ENCODE measurements at places on chromosomes 13 and 19. TPM values are rescaled to one million over a fixed set of nuclear protein-coding genes. Genes with fewer than 3 reads are reported as not detected.

DNA sequence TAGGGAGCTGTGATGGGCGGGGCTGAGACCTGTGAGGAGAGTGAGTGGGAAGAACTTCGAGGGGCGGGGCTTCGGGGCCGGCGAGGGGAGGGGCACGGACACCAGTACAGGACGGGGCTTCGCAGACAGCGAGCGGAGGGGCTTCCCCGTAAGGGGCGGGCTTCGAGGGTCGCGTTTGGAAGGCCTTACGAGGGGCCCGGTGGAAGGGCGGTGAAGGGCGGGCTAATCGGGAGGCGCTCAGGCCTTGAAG lies 4.1 kb upstream of the EMP3 start:
- DNase-seq = peak; percentile 100

DNA sequence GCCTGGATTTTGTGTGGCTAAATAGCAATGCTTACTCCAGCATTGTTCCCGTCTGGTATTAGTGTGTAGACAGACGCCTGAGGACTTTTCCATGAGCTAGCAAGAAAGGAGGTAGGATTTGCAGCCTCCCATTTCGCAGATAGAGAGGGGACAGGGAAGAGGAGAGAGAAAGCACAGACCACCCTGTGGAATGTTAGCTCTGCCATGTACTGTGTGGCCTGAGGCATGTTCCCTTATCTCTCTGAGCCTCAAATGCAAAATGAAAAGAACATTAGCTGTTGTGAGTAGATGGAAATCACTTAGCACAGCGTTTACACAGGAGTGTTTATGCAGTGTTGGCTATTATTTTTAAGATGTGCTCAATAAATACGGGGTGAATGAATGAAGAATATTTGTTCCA lies 45.5 kb downstream of the OLFM4 start:
- DNase-seq = no peak

- DNase-seq = no peak
Observed at GRCh38 chr19:39846678-39847486, 703 bp upstream of the FBL start.

DNA sequence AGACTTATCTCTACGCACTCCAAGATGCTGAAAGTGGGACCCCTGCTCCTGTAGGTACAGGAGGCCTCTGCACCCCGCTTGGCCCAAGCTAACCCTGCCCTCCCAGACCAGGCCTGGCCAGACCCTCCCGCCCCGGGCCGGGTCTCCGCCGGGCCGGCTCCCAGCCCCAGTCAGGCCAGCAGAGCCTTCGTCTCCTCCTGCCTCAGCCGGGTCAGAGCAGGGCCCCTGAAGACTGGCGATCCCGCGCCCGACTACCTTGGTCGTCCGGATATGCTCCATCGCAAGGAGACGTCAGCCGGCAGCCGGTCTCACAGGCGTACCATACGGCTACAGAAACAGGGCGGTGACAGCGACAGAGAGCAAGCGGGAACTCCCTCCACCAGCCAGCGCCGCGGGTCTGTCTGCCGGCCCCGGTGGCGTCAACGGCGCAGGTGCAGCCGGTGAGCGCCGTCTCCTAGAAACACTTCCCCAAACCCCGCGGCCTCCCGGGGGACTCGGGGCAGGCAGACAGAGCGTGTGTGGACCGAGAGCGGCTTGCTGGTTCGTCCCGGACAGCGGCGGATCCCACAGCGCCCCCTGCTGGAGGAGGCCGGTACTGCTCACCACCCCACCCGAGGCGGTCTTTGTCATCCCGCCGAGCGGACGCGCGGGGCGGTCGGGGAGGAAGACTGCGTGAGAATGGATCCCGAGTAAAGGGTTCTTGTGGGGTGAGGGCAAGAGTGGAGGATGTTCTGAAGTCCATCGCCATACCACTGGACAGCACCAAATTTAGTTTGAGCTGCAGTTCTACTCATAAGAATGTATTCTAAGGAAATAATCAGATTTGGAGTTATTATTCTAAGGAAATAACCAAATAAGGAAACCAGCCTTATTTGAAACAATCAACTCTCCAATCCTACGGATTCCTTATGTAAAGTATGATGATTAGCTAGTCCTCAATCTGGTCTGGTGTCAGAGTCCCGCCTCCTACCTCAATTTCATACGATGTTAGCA lies at the start of gene MTMR6:
MTMR6 (minus strand) TSS at position 520 of the 993 bp plus-strand sequence; CDS start at position 279, 241 bp downstream.
- DNase-seq = peak; percentile 91

DNA sequence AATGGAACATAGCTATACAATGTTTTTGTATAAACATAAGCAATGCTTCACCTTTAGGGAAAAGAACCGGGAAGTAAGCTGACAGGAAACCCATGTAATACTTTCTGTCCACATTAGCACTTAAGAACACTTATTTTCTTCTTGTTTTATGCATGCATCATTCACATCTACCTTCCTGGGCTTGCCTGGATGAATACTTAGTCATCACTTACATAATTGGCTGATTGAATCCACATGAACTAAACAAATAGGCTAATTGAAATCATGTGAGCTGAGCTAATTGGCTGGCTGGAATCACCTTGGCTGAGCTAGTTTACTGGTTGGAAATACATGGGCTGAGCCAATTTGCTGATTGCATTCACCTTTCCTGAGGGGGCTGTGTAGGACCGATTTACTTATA lies 78.8 kb downstream of the ZNF726 start:
- no peak for DNase-seq

- DNase-seq = peak; percentile 93
Observed at GRCh38 chr19:52369559-52370340, at the start of gene ZNF880. Gene ZNF880, plus strand, starts transcription at chr19:52369923. Its CDS starts 43 bp downstream, at chr19:52369966.

GRCh38 chr13:30880856-30881155 lies 25.3 kb upstream of the MEDAG start:
- no peak for DNase-seq

GRCh38 chr13:97749174-97749573 lies 204.3 kb upstream of the IPO5 start:
- DNase-seq = no peak

- no peak for DNase-seq
Observed at GRCh38 chr19:20349206-20349605, 182.2 kb downstream of the ZNF486 start.

- DNase-seq = no peak
Observed at GRCh38 chr13:22121146-22121739, 450.4 kb downstream of the FGF9 start.

GRCh38 chr13:45781553-45782326 lies 69.8 kb downstream of the SIAH3 start:
- DNase-seq = no peak

- DNase-seq = no peak
Observed at GRCh38 chr13:97387890-97388289, 46.1 kb upstream of the RAP2A start.

DNA sequence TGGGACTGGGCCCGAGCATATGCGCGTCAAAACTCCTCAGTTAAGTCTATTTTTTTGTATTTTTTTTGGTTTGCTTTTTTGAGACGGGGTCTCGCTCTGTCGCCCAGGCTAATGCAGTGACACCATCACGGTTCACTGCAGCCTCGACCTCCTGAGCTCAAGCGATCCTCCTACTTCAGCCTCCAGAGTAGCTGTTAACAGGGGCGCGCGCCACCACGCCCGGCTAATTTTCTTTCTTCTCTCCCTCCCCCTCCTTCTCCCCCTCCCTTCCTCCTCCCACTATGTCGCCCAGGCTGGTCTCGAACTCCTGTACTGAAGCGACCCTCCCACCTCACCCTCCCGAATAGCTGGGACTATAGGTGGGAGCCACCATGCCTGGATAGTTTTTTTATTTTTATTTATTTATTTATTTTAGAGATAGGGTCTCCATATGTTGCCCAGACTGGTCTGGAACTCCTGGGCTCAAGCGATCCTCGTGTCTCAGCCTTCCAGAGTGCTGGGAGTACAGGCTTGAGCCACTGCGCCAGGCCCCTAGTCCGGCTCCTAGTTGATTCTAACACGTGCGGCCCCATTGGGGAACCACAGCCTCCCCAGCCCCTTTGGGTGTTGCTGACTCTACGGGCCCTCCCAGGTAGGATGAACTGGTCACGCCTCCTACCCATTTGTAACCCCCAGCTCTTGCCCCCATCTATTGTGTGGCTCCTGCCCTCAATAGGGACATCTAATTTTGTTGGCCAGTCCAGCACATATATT lies 806 bp upstream of the ZNF837 start:
- DNase-seq = no peak

GRCh38 chr19:6087074-6087571 lies 23.2 kb downstream of the RFX2 start:
- no peak for DNase-seq

- DNase-seq = peak; percentile 19
Observed at GRCh38 chr19:52398081-52398441, 412 bp downstream of the ZNF528 start.

DNA sequence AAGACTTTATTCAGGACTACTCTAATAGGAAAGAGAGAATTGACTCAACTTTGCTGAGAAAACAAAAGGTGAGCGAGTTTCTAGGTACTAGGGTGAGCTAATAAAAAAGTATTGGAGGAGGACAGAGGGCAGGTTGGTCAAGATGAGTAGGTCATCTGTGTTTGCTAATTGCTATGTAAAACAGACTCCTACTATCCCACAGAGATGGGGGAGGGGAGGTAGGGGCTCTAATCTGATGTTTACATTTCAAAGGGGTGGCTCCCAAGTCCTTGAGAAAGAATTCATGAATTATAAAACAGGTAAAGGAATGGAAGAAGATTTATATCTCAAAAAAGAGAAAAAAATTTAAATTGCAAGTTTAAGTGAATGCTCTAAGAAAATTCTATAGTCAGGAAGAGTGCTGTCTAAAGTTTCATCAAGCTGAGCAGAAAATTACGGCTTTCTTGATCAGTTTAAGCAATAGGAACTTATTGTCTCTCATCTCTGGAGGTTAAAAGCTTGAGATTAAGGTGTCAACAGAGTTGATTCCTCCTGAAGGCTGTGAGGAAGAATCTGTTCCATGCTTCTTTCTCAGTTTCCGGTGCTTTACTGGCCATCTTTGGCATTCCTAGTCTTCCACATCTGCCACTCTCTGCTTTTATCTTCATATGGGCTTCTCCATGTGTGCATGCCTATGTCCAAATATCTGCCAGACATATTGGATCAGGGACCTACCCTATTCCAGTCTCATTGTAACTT lies 790.3 kb downstream of the SLITRK5 start:
- peak; percentile 53 for DNase-seq

DNA sequence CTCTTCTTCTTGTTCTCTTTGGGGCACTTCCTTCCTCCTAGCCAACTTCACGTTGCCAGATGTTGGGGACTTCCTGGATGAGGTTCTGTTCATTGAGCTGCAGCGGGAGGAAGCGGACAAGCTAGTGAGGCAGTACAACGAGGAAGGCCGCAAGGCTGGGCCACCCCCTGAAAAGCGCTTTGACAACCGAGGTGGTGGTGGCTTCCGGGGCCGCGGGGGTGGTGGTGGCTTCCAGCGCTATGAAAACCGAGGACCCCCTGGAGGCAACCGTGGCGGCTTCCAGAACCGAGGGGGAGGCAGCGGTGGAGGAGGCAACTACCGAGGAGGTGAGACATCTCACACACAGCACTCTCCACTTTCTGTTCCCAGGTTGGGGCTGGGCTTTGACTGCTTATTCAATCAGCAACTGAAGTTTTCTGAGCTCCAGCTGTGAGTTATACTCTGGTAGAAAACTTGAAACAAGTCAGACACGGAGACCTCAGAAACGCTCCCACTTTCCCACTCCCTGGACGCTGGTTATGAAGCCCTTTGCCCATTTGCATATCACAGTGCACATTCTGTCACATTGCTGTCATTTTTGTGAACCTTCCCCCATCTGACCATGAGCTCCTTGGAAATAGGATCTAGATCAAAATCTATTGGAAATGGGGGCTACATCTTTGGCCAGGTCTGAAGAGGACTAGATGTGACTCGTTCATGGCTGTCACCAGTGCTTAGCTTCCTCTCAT lies 7.2 kb upstream of the CCDC97 start:
- no peak for DNase-seq

DNA sequence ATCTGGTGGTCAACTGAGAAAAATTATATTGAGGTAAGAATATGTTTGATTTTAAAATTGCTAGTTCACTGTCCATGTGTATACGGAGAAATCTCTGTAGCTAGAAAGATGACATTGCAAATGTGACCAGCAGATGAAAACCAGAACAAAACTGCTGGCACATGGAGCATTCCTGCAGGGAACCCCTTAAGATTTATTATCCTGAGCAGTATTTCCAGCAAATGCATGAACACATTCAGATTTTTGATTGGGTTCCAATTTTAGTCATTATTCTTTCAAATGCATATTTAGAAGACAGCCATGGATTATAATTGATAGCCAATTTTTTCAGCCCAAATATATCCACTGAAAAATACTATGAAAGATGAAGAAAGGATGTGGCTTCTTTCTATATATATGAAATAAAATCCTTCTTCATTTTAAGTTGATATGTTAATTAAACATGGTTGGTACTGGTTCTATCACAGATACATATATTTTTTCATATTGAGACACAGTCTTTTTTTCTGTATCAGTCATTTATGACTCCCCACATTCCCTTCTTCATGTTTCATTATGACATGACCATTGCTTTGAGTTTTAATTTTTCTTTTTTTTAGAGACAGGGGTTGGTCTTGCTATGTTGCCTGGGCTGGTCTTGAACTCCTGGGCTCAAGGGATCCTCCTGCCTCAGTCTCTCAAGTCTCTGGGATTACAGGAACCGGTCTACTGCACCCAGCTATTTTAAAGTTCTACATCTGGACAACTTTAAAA lies 376.5 kb downstream of the KLF12 start:
- no peak for DNase-seq

DNA sequence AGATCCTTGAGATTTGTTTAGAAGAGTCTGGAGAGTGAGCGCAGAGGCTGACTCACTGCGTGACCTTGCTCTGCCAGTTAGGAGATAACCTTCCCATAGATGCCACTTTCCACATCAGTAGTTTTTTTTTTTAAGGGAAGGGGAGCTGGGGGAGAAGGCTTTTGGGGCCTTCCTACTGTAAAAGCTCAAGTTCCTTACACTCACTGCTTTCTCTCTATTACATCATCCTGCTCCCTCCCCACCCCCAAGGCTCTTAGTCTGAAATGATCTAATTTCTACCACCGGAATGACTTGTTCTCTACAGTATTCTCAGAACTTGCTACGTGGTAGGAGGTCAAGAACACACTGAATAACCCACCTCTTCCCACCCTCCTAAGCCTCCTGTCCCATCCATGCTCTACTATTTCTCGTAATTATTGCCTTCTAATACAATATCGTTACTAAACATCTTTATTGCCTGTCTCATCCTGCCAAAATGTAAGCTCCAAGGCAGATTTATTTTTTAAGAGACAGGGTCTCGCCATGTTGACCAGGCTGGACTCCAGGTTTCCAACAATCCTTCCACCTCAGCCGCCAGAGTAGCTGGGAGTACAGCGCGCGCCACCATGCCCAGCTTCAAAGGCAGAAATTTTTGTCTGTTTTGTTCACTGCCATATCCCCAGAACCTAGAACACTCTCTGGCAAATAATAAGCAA lies 1.2 kb downstream of the LONP1 start:
- DNase-seq = no peak

- DNase-seq = no peak
Observed at GRCh38 chr19:1608359-1609102, 3.3 kb upstream of the UQCR11 start.

GRCh38 chr13:76267216-76267615 lies 619.0 kb downstream of the KCTD12 start:
- no peak for DNase-seq

- no peak for DNase-seq
Observed at GRCh38 chr19:39449116-39449797, 3.9 kb downstream of the SUPT5H start.

GRCh38 chr13:23687614-23688013 lies 117.4 kb downstream of the TNFRSF19 start:
- no peak for DNase-seq

The PRKCG gene
- 23.0 TPM for total RNA-seq

The C19orf12 gene
- 15.5 TPM for total RNA-seq

The GPR12 gene
- 0.09 TPM for total RNA-seq

The BSPH1 gene
- not detected for total RNA-seq

The SIGLEC8 gene
- total RNA-seq = not detected

The CHAMP1 gene
- total RNA-seq = 29.5 TPM

The SIGLEC5 gene
- total RNA-seq = 0.15 TPM

The TNFAIP8L1 gene
- 8.6 TPM for total RNA-seq

The EPSTI1 gene
- total RNA-seq = 2.1 TPM

The TNFSF13B gene
- total RNA-seq = not detected
